ENCODE measurements at places on chromosomes 13 and 19. TPM values are rescaled to one million over a fixed set of nuclear protein-coding genes. Genes with fewer than 3 reads are reported as not detected.

- DNase-seq = no peak
These were observed at the start of gene C5AR2 for GRCh38 chr19:47331931-47332547. TSS of gene C5AR2 (plus strand) at chr19:47332175. CDS start at chr19:47340800, 8,625 bp downstream.

DNA sequence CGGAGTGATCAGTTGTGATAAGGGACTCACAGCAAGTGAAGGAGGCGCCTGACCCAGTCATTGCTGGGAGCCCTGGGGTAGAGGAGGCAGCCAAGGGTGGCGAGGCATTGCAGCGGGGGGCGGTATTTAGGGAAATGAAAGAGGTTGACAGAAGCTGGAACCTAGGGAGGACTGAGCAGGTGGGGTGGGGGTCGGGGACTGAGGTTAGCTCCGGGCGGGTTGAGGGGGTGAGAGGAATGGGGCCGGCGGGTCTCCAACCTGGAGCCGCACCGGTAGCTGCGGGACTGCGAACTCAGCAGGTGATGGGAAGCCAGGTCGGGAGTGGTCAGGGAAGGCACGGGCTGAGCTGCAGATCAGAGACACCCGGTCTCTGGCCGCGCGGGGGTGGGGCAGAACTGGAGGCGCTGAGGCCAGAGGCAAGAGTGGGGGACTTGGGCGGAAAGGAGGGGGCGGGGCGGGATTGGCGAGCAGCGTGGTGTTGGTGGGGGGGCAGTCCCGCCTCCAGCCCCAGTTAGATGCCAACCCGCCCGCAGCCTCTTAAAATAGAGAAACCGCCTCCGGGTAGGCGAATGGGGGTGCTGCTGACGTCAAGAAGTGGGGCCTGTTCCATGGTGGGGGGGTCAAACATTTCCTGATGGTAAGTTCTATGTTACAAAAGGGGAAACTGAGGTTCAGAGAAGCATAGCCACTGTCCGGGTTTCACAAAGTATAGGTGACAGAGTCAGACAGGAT lies 1.5 kb downstream of the MAST3 start:
- no peak for DNase-seq

AP1M2 gene
- 10.1 TPM for total RNA-seq

FBXO17 gene
- total RNA-seq = 411 TPM

GRCh38 chr13:39783051-39783450 lies 127.6 kb downstream of the COG6 start:
- DNase-seq = no peak

UGGT2 gene
- total RNA-seq = 22.9 TPM
